HepG2 (cell line): ENCODE measurements at places on chromosomes 7 and 10.

- no peak for DNase-seq
These were observed 119.5 kb downstream of the TRRAP start for GRCh38 chr7:98997846-98998245.

GRCh38 chr10:16992611-16993119, 136.9 kb downstream of the CUBN start:
- DNase-seq = no peak

DNA sequence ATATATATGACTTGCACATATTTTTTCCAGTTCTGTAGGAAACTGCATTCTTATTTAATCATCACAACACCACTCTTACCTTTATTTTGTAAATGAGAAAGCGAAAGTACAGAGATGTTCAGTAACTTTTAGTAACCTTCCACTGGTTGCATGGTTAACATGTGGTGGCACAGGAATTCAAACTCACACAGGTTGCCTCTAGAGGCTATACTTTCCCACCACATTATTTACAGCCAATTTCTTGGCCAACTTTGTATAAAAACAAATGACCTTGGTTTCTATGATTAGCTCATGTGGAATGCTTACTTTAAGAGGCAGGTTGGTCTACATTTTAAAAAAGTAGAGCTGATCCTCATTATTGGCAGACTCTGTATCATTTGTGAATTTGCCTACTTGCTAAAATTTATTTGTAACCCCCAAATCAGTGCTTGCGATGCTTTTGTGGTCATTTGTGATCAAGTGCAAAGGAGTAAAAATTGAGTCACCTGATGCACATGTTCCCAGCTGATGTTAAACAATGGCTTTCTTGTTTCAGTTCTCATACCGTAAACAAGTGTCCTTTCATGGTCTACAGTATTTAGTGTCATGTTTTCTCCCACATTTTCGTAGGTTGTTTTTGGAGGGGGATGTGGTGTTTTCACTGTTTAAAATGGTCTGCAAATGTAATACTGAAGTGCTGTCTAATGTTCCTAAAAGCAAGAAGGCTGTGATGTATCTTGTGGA, 14.8 kb downstream of the BBS9 start:
- DNase-seq = peak; percentile 28

GRCh38 chr7:75928568-75928914, 13.6 kb downstream of the POR start:
- no peak for DNase-seq

DNA sequence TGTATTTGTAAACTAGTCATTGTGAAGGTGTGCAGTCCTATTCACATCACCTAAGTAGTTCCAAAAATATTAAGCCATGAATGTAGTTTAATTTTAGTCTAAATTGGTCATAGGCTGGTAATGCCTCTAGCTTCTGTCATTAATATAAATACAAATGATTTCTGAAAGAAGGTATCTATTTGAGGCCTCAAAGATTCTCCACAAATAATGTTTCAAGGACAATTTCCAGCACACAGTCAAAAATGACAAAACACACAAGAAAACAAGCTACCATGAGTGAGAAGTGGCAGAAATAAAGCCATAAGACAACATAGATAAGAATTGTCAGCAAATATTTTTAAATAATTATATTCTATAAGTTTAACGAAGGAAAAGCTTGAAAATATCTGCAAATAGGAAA, 66.7 kb upstream of the PDK4 start:
- no peak for DNase-seq

GRCh38 chr10:21336476-21337170, 188.9 kb downstream of the SKIDA1 start:
- peak; percentile 92 for DNase-seq

GRCh38 chr10:11387551-11388222, 223.8 kb downstream of the USP6NL start:
- no peak for DNase-seq

- DNase-seq = no peak
These were observed 599.4 kb upstream of the ANKRD30A start for GRCh38 chr10:36526033-36526432.

DNA sequence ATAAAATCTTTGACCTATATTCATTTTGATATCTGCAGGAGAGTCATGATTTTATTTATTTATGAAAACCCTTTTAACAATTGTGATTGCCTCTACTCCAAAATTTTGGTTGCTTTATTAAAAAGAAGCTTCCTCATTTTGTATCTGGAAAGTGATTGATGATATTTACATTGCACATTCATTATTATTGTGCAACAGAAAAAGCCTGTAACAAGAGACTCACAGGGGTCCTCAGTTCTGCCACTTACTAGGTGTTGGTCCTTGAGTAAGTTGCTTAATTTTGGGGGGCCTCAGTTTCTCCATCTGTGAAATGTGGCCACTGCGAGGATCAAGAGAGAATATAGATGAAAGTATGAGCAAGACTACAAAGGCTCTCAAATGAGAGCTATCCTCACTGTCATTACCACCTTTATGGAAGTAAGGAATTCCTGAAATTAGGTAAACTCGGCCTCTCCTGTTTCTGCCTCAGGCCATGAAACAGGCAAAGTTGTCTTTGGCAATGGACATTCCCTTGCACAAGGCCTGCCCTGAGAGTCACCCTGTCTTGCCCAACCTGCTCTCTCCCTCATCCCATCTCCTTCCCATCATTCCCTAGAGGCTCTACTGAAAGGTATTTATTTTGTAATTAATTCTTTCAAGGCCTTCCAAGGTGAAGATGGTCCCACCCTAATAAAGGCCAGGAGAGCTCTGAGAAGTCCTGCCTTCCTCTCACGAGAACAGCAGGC, 66.1 kb upstream of the ABLIM1 start:
- DNase-seq = no peak

DNA sequence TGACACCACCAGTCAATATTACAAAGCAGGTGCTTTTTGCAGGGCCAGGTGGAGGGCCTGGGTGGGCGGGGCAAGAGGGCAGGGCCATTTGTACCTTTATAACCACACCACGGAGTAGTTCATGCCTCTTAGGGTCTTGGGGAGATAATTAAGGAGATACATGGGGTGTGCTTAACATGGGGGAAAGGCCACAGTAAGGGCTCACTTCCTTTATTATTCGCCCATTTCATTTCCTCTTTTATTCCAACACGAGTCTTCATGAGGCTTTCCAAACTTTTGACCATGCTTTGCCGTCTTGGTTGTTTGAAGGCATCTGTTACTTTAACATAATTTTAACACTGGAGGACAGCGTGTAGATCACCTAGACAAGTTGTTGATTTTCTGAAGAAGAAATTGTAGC, 33.3 kb upstream of the LYZL2 start:
- DNase-seq = no peak

DNA sequence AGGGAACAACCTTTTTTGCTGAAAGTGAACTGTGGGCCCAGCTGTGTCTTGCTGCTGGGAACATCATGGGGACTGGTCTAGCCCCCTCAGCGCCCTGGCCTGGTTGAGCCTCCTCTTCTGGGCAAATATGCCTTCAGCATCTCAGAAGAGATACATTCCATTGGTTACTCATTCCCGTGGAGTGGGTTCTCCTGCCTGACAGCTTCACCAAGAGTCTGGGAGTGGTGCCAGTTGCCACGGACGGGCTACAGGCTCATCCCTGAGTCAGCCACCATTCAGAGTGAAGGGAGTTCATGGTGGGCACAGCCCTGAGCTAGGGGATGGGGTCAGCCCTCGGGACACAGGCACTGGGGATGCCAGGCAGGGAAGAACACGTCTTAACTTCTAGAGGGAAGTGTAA, 81.9 kb downstream of the RAMP3 start:
- no peak for DNase-seq

DNA sequence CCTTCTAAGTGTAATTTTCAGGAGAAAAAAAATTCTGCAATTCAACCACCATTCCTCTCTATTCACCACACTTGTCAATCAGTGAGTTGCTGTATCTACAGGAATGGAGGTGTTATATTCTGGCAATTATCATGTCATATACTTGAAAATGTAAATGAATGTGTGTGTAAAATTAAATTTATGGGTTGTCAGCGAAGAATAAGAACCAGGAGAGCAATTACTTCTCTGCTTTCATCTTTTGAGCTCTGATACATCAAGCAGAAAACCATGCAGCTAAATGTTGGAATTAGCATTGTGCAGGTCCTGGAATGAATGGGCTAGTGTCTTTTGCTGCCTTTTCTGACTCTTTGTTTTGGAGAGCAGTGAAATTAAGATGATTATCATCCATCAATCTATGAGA, 207.6 kb downstream of the FOXP2 start:
- DNase-seq = no peak

- peak; percentile 65 for DNase-seq
These were observed 1.0 kb upstream of the NOLC1 start for GRCh38 chr10:102150970-102151773.

- DNase-seq = no peak
These were observed 193.5 kb upstream of the NEBL start for GRCh38 chr10:21090609-21091082.

GRCh38 chr7:68977385-68978055, 620.8 kb upstream of the AUTS2 start:
- DNase-seq = no peak

GRCh38 chr10:95266674-95267095, 24.1 kb downstream of the PDLIM1 start:
- peak; percentile 76 for DNase-seq

- no peak for DNase-seq
These were observed 3.8 kb downstream of the GPRIN2 start for GRCh38 chr10:46552526-46553237.
